Activated B cell treated with CpG ODN at 0.5 μM for 24 hours (primary cell): ENCODE measurements at places on chromosomes 6 and 20. TPM values are rescaled to one million over a fixed set of nuclear protein-coding genes. Genes with fewer than 3 reads are reported as not detected.
A peak's percentile ranks its signal among the peaks of the same experiment; 100 is the strongest.

DNA sequence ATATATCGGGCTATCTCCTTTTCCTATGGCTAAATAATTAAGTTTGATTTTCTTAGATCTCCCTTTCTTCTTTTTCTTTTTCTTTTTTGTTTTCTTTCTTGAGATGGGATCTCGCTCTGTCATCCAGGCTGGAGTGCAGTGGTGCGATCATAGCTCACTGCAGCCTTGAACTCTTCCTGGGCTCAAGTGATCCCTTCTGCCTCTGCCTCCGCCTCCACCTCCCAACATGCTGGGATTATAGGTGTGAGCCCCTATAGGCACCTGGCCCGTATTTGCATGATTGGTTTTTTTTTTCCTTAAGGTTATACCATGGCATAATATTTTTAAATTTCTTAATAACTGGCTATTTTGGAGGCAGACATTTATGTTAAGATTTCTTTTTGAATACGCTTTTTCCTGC, 106.3 kb downstream of the SCAF8 start:
- H3K4me1 ChIP-seq = peaks cover 15% of the 10 kb centered on the region
- no peak for DNase-seq
- H3K27ac ChIP-seq = no peak overlapping the region
- no peak overlapping the region for H3K4me3 ChIP-seq
- H3K27me3 ChIP-seq = no peaks in the 10 kb centered on the region

DNA sequence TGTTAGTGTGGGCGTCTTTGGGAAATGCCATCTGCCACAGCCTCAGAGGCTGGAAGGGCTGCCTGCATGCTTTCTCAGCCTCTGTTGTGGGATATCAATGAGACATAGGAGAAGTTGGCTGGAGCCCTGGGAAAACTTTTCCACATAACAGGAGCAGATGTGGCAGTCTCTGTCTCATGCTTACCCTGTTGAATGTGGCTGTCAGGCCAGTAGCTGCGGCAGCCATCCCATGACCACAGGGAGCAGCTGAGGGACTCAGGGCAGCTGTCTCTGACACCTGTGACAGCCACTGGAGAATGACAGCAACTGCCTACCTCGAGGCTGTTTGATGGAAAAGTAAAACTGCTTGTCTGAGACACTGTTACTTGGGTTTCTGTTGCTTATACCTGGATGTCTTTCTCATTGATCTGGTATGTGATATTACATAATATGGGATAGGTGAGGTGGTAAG, 64.4 kb downstream of the TULP4 start:
- no peak for DNase-seq
- peaks cover 30% of the 10 kb centered on the region for H3K4me1 ChIP-seq
- no peaks in the 10 kb centered on the region for H3K27me3 ChIP-seq
- no peak overlapping the region for H3K4me3 ChIP-seq
- peaks cover 3% of the 10 kb centered on the region for H3K36me3 ChIP-seq

- H3K4me3 ChIP-seq = no peak overlapping the region
- H3K4me1 ChIP-seq = no peaks in the 10 kb centered on the region
- DNase-seq = no peak
- no peaks in the 10 kb centered on the region for H3K27me3 ChIP-seq
- no peaks in the 10 kb centered on the region for H3K36me3 ChIP-seq
These were observed 116.9 kb downstream of the GMPR start for GRCh38 chr6:16355238-16355637.

DNA sequence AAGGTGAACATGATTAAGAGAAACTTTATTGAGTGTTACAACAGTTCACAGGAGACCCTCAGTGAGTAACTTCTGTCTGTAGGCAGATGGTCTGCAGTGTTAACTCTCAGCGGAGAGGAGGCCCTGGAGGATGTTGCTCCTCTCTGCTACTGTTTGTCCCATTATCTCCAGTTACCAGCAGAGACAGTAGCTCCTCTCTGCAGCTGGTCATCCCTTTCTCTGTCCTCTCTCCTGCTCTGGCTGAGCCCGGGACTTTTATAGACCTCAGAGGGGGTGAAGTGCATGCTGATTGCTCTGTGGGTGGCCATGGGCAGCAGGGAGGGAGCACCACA, 5.7 kb downstream of the GTSF1L start:
- peak overlapping the region; percentile 41 for H3K27ac ChIP-seq
- DNase-seq = no peak
- H3K4me3 ChIP-seq = no peak overlapping the region
- peaks cover 33% of the 10 kb centered on the region for H3K36me3 ChIP-seq
- H3K4me1 ChIP-seq = peaks cover 19% of the 10 kb centered on the region

- no peaks in the 10 kb centered on the region for H3K27me3 ChIP-seq
- no peak overlapping the region for H3K4me3 ChIP-seq
- H3K27ac ChIP-seq = no peak overlapping the region
- H3K36me3 ChIP-seq = no peaks in the 10 kb centered on the region
- DNase-seq = no peak
- H3K4me1 ChIP-seq = no peaks in the 10 kb centered on the region
These were observed 223.3 kb downstream of the UNC5CL start for GRCh38 chr6:40815731-40816130.

- no peaks in the 10 kb centered on the region for H3K36me3 ChIP-seq
- H3K4me1 ChIP-seq = peaks cover 39% of the 10 kb centered on the region
- DNase-seq = no peak
- peak overlapping the region; percentile 68 for H3K4me3 ChIP-seq
These were observed 327.0 kb downstream of the NRN1 start for GRCh38 chr6:5679691-5680090.

DNA sequence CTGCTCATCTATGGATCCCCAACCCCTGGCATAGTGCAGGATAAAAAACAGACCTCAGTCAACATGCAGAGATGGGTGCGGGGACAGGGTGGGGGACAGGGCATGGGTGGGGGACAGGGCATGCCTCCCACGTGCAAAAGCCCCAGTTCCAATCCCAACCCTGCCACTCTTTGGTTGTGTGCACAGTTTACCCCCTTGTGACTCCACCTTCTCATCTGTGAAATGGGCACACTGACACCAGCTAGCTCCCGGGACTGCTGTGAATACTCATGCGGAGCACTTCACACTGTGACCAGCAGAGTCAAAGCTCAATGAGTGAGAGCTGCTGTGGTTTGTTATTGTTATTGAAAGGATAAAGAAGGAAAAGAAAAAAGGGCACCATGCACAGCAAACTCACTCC, 69.3 kb downstream of the NFATC2 start:
- H3K27me3 ChIP-seq = no peaks in the 10 kb centered on the region
- no peak for DNase-seq
- peaks cover 86% of the 10 kb centered on the region for H3K36me3 ChIP-seq
- peaks cover 3% of the 10 kb centered on the region for H3K4me1 ChIP-seq
- H3K27ac ChIP-seq = no peak overlapping the region

YWHAB gene
- total RNA-seq = 234 and 246 TPM in 2 replicates

JARID2 gene
- 27.0 and 28.5 TPM in 2 replicates for total RNA-seq

RAD21L1 gene
- not detected in 2 replicates for total RNA-seq

TMC2 gene
- not detected in 2 replicates for total RNA-seq

CST3 gene
- not detected in 2 replicates for total RNA-seq

PTCHD4 gene
- not detected in 2 replicates for total RNA-seq

ADGRB3 gene
- not detected in 2 replicates for total RNA-seq
